ENCODE measurements at places on chromosomes 7 and 10.

DNA sequence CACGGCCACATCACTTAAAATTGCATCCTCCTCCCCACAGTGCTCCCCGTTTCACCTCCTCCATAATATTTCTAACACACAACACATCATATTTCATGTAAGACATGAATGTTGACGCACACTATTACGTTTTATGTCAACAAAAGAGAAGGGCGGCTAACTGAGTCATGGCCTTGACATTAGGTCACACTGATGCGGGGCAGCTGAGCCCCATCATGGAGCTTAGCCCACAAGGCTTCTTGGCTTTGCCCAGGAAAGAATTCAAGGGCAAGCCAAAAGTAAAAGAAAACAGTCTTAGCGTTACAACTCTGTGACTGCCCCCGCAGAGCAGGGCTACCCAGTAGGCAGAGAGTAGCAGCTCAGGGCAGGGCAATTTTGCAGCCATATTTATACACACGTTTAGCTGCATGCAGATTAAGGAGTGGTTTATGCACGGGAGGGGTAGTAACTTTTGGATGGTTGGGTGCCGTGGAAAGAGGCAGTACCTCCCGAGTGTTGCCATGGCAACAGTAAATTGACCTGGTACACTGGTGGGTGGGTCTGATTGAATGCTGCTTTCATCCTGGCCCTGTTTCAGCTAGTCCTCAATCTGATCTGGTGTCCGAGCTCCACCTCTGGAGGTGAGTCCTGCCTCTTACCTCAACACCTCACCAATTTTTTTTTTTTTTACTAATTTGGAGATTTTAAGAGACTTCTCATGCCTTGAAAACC lies 156.2 kb upstream of the FRMD4A start:
- DNase-seq = no peak

GRCh38 chr10:1287971-1288401 lies 231.8 kb downstream of the WDR37 start:
- no peak for DNase-seq

DNA sequence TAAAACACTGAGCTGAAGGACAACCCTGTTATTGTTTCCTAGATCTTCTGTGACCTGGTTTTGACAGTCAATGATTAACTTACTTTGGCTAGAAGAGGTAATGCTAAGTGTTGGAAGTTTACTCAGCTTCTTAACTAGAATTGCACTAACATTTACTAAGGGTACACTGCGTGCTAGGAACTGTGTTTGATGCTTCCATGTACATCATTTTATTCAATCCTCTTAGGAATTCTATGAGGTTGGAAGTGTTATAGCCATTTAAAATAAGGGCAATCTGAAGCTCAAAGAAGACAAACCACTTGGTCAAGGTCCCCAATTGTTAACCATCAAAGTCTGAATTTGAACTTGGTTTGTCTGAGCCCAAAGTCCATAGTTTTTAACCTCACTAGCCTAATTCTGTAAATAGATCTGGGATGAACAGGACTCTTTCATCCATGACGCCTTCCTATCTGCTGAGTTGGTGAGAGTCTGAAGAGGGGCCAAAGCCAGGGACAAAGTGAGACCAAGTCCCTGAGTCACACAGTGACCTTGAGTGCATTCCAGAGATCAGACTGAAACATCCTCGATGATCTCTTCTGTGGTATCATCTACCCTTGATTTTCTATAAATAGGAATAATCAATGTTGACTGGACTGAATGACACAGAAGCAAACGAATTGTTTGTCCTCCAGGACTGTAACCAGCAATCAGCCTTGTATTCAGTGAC lies 29.2 kb upstream of the ZNRF2 start:
- no peak for DNase-seq

DNA sequence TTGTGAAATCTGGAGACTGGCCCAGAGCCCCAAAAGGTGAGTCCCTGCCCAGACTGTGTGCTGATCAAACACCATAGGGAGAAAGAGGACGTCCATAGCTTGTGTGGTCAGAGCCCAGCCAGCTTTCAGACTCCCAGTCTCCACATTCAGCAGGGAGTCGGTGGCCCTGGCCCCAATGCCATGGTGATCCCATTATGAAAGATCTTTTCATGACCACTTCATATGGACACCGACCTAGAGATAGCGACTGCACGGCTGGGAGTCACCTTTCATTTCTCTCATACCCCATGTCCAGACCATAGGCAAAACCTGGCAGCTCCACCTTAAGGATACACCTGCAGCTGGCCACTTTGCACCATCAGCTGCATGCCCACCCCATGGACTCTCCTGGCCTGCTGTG lies 126.4 kb downstream of the ARHGAP22 start:
- DNase-seq = no peak

- DNase-seq = no peak
Measured at GRCh38 chr10:25820874-25821273, 113.2 kb upstream of the MYO3A start.

DNA sequence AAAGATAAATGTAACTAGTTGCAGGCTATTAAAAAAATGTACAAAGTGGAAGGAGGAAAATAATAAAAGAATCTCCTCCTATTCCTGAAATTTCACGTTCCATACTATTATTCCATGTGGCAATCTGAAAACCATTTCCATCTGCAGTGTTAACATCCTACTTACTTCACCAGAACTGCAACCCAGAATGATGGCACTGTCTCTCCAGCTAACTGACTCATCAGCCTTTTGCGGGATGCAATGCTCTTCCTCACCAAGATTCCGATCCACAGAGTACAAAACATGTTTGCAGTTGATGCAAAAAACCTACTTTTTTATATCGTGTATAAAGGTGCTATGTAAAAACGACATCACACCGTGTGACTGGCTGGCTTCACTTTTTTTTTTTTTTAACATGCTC lies 50.8 kb downstream of the ESYT2 start:
- no peak for DNase-seq

DNA sequence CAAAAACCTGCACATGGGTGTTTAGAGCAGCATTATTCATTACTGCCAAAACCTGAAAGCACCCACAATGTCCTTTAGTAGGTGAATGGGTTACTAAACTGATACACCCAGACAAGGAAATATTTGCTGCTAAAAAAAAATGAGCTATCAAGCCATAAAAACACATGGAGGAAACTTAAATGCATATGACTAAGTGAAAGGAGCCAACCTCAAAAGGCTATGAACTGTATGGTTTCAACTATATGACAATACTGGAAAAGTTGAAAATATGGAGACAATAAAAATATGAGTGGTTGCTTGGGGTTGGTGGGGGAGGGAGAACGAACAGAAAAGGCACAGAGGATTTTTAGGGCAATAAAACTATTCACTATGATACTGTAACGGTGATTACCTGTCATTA lies 291.0 kb downstream of the TNS3 start:
- DNase-seq = no peak

DNA sequence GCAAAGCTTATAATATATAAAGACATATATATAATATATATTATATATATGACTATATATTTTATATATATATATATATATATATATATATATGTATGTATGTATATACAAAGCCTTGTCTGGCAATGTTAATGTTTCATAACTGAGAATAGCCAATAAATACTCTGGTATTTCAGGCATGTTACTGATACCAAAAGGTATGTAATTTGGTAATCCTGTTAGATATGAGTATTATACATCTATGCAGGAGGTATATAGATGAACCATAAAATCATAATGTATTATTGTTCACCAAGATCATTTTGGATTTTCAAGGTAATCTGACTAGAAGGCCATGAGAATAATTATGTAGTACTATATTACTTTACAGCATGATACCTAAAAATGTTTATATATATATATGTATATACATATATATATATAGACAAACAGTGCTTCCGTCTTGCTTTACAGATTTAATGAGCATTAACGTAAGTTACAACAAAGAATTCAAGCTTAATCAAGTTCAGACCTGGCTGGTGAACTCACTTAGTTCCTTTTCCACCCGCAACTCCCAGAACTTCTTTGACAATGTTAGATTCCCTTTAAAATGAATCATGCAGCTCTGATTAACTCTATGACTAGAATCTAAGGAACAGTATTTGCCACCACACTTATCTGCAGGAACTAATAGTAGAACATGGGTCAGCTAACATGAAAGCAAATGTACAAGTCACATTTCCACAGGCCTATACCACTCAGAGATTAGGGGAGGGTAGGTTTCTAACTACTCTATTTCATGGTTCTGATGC lies 82.7 kb downstream of the SLC25A13 start:
- DNase-seq = no peak

DNA sequence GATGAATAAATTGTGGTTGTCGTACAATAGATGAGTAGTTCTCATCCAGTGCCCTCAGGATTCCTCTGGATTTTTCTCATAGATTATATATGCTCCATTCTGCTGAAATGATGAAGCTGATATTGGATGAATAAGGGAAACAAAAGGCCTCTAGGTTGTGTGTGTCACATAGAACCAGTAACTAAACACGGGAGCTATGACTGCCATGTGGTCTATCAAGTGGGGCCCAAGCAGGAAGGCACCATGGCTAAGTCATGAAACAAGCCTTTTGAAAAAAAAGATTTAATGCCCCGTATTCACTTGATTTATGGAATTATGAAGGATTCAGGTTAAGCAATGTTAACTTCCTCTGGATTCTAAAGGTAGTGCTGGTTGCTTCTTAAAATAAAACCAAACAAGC lies 225.1 kb downstream of the TCF7L2 start:
- no peak for DNase-seq

DNA sequence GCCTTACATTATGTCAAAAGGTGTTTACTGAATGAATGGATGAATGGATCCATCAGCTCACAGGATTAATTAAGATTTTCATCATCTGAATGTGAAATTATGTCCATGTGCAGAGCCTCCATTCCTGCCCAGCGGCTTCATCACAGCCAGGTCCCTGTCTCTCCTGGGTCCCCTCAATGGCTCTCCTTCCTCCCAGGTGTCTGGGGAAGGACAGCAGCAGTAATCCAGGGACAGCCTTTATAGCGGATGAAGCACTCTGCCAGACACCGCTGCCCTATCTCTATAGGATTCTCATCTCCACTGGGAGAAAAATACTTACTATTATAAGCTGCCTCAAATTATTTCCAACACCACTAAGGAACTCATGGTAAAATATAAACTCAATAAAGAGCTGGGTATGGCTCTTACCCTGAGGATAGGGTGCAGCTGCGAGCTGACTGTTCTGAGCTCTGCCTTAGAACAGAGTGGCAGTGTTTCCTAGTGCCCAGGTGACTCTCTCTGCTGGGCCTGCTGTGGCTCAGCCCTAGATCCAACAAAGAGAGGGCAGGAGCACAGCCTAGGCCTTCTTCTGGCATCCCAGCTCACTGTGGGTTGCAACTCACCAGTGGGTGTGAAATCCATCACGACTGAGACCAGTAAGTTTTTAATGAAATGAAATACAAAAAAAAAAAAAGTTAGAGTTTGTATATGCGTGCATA lies 38.3 kb downstream of the GPRIN2 start:
- DNase-seq = peak; percentile 17

GRCh38 chr10:31759124-31759798 lies 169.4 kb downstream of the ARHGAP12 start:
- peak; percentile 61 for DNase-seq

- DNase-seq = no peak
Measured at GRCh38 chr10:89548673-89549072, 13.3 kb upstream of the SLC16A12 start.

GRCh38 chr10:33421789-33422462 lies 87.5 kb upstream of the NRP1 start:
- no peak for DNase-seq

DNA sequence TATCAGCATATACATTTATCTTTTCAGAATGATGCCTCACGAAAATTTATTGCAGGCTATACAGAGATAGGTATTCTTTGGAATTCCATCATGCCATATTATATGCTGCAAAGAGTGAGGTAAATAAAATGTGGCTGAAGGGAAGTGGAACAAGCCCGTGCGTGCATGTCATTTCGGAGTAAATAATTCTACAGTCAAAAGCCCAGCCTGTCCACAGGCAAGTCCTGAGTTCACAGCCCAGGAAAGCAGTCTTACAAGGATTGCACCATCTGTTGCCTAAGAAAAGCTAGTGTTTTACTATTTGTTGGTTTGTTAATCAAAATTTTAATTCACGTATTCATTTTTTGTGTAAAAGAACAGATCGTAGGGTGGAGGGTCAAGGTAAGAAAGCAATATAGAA lies 292.4 kb upstream of the AKR1E2 start:
- no peak for DNase-seq

DNA sequence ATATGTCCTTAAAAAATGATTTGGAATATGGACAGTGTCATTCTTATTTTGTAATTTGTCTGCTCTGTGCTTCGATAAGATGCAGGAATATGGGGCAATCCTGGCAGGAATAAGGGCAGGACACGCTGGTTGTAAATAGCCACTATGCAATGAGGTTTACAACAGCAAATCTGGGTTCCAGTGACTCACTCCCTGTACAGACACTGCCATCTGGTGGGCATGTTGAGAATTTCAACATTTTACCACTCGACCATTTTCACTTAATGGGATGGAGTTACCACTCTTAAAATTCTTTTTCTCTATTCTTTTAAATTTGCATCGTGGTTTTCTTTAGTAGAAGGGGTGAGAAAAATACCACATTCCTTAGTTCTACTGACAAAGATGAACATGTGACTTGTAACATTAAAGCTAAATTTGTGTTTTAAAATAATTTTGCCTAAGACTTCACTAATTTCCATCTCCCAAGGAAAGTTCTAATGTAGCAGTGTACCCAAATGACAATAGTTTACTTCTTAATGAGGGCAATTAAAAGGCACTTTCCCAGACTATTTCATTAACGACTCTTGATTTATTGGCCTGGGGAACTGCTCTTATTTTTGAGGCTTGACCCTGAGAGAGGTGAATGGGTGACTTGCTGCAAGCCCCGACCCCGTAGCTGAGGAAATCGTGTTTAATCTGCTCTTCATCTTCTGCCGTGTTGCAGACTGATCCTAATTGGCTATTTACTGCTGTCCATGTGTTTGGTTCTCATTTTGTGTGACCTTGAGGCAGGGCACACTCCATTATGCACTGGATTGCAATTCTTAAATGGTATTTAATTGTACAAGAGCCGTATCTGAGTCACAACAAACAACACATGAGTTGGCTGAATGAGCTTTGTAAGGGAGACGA lies 173.6 kb upstream of the IMMP2L start:
- peak; percentile 59 for DNase-seq

DNA sequence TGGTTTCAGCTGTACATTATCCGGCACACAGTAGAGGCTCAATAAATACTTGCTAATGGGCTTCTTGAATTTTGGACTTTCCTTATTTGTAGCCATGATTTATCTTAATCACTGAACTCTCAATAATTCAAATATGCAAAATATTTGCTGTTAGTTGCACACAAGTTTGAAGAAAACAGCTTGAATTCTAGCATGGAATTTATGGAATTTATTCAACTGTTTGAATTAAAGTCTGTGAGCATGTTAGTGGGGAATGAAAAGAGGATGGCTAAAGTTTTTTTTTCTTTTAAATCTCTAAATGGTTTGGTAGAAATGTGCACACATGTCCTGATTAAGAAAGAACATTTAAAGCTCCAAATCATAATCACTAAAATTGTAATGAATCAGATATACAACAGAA lies 42.5 kb downstream of the SIRT1 start:
- no peak for DNase-seq
